ENCODE measurements at places on chromosomes 11 and 22.
A peak's percentile ranks its signal among the peaks of the same experiment; 100 is the strongest.

DNA sequence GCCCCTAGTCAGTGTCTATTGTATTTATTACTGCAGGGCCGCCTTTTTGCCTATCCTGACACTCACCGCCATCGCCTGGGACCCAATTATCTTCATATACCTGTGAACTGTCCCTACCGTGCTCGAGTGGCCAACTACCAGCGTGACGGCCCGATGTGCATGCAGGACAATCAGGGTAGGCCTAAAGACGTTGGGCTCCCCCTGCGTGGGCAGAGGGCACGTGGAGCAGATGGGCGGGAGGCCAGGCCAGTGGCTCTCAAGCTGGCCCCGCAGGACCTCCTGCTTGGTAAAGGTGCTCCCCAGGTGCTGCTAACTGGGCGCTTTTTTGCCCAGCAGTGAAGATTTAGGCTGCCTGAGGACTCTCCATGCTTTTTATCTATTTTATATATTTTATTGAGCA, 22.5 kb downstream of the CAT start:
- no peak for DNase-seq

DNA sequence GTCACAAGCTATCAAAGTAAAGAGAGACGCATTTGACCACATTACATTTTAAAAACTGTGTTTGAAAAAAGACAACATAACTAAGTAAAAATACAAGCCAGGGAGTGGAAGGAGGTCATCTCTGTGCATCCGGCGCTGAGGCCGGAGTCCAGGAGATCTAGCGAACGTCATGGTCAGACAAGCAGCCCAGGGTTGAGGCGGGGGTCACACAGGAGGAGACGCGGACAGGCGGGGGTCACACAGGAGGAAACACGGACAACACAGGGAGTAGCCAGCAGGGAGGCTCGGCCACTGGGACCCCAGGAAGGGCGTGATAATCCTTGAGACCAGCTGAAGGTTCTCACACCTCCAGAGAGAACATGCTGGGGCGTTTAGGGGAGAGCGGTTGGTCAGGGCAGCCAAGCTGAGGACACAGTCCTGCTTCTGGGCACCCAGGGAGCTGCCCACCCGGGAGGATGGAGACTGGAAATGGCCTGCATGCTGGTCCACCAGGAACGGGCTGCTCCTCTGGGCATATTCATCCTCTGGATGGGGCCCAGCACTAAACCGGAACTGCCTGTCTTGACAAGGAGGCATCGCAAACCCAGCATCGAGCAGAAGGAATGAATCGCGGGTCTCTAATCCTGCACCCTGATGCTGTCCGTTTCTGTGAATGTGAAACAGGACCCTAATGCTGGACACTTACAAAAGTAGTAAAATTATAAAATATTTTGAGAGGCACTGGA, 40.9 kb upstream of the MUC5AC start:
- DNase-seq, result no peak

- no peak for DNase-seq
Observed at GRCh38 chr11:129209891-129210830, 18.0 kb upstream of the ARHGAP32 start.

DNA sequence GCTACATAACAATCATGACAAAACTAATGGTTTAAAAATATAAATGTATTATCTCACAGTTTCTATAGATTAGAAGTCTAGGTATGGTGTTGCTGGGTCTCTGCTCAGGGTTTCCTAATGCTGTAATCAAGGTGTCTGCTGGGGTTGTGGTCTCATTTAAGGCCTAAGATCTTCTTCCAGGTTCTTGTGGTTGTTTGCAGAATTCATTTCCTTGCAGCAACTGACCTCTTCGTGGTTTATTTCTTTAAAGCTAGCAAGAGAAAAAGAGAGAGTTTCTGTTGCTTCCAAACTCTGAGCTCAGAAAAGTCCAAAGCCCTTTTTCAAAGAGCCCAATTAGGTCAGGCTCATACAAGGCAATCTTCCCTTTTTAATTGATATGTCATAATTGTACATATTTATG, 452.7 kb upstream of the CCDC179 start:
- no peak for DNase-seq

GRCh38 chr11:75583718-75584658, 21.9 kb downstream of the SERPINH1 start:
- DNase-seq, result no peak

GRCh38 chr11:61042537-61042936, 59.8 kb upstream of the CD5 start:
- no peak for DNase-seq

DNA sequence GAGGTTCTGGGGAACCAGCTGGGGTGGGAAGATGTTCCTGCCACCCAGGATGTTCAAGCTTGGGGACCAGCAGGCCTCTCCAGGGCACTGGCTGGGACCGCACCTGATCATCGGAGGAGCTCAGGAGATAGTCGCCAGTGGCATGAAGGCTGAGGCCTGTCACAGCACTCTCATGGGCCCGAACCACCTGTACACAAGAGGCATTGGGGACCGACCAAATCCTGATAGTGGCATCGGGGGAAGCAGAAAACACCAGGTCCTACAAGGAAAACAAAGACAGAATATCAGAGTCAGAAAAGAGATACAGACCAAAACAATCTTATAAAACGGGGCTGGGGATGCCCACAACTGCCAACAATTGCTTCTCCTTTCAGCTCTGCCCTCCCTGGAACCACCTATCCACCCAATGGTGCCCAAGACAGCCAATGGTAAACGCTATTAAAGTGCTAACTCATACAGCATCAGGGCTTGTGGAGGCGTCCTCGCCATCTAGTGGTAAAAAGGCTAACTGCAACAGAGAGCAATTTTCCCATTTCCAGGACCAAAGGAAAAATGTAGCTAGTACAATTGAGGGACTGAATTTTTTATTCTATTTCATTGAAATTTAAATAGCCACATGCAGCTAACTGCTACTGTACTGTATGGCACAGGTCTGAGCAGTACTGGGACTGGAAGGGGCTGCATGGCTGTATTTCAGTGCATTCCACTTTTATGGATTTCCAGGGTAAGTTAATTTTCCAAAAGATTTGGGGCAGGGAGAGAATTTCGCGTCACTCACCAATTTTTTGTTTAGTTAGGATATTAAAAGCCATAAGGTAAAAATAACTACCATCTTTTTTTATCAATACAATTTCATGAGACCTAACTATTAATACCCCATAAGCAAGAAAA, 7.1 kb downstream of the PRPF19 start:
- no peak for DNase-seq

DNA sequence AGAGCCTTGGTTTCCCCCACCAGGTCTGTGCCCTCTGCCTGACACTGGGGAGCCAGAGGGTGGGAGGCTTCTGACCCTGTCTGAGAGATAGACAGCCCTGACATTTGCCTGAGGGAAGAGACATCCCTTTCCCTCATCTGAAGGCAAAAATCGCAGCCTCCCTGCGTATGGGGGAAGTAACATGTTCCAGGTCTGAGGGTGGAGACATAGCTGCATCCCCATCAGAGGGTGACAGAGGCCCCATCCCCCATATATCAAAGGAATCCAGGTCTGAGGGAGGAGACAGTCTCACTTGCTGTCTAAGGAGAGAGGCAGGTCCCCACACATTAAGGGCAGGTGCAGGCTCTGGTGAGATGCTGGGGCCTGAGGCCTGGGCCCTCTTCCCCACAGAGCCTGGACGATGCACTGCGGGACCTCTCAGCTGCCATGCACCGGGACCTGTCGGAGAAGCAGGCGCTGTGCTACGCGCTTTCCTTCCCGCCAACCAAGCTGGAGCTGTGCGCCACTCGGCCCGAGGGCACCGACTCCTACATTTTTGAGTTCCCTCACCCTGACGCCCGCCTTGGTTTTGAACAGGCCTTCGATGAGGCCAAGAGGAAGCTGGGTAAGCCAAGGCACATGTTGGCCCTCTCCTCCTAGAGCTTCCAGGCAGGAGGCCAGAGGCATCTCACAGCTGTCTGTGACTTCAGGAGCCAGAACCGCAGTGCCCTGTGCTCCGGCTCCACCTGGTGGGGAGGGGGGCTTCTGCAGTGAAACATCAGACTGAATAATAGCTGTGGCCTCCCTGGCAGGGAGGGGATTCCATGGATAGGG, 16.1 kb upstream of the RELT start:
- DNase-seq, result no peak

DNA sequence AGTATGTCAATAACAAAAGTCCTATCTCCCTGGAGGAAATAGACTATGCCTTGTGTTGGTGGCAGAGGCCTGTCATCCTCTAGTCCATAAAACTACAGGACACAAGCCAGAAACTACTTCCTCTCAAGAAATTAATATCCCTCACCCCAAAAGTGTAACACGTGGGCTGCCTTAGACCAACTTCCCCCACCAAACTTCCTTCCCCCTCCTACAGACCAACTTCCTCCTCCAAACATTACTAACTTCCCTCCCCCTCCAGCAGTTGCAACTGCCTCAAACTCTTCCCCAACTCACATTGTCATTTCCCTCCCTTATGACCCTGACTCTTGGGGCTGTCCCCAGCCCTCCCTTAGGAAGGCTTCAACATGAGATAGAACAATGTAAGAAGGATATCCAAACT, 6.3 kb downstream of the OR52K2 start:
- no peak for DNase-seq

DNA sequence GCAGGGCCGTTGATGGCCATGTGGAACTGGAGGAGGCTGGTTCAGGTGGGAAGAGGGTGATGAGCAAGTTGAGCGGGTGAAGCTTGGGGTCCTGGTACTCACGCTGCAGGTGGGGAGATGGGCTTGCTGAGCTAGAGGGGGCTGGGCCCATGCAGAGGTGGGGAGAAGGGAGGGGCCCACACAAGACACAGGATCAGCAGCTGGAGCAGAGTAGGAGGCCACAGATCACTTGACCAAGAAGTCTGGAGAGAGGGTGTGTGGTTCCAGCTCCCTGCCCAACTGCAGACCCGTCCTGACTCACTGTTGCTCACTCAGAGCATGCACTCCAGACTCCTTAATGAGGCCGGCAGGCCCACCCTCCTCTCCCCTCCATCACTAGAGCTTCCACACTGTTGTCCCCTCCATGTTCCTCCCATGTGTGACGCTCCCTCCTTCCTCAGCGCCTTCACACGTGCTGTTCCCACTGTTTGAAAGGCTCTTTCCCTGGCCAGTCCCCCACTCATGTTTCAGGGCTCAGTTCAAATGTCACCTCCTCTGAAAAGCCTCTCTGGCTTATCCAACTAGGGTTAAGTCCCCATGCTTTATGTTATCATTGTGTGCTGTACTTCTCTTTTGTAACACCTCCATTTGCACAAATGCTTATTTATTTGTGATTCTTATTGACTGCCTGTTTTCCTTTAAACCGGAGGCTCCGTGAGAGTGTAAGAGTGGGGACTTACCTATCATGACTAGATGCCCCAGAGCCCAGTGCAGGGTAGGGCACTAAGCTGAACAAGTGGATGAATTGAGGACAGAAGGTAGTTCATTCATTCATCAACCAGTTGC, 2.3 kb downstream of the CCDC86 start:
- no peak for DNase-seq

- no peak for DNase-seq
Observed at GRCh38 chr11:10632483-10632882, 61.1 kb downstream of the IRAG1 start.

GRCh38 chr11:130613396-130613795, 165.0 kb downstream of the ADAMTS15 start:
- DNase-seq, result no peak

DNA sequence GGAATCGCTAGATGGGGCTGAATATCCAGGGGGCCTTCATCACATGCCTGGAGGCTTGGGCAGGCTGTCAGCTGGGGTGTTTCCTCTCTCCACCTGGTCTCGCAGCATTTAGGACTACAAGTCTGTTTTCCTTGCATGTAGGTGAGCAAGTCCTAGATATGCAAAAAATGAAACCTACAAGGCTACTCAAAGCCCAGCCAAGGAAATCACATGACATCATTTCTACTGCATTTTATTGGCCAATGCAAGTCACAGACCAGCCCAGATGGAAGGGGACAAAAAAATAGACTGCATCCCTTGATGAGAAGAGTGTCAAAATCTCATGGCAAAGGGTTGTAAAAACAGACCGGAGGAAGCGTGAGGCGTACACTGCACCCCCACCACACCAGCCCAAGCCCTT, 9.6 kb upstream of the APOBEC3B start:
- no peak for DNase-seq

GRCh38 chr22:30314915-30315314, 11.8 kb downstream of the TBC1D10A start:
- peak; percentile 50 for DNase-seq

Data from activated T-helper 9 cell treated with anti-CD3 and anti-CD28 coated beads, Interleukin-2, amount 50 U/mL, for 16 hours (primary cell).